ENCODE measurements at places on chromosomes 7 and 10.

DNA sequence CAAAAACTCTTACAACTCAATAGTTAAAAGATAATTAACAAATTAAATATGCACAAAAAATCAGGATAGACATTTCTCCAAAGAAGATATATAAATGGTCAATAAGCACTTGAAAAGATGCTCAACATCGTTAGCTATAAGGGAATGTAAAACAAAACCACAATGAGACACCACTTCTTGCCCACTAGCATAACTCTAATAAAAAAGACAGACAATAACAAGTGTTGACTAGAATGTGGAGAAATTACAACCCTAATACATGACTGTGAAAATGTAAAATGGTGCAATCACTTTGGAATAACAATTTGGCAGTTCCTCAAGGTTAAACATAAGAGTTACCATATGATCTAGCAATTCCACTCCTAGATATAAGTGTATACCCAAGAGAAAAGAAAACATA lies 74.3 kb upstream of the PCGF5 start:
- no peak for DNase-seq

- DNase-seq = no peak
Observed at GRCh38 chr7:84025332-84025927, 169.2 kb downstream of the SEMA3A start.

DNA sequence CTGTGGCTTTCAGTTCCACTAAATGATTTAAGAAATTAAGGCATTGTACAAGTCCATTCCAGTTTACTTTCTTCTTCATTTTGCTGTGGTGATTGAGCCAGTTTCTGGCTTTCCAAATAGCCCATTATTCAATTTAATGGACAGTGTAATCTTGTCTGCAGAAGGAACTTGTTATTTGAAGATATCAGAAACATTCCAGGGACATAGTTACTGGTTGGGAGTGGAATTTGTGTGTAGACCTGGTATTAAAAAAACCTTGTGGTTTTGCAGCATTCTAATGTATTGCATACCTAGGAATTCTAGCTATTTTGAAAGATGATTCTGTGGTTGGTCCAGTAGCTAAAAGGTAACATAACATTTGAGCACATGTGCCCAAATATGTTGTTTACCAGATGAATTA lies 72.2 kb downstream of the MCU start:
- no peak for DNase-seq

- no peak for DNase-seq
Observed at GRCh38 chr7:64853679-64854078, 49.4 kb upstream of the ZNF273 start.

GRCh38 chr7:14834456-14834855 lies 68.1 kb downstream of the DGKB start:
- DNase-seq = no peak

DNA sequence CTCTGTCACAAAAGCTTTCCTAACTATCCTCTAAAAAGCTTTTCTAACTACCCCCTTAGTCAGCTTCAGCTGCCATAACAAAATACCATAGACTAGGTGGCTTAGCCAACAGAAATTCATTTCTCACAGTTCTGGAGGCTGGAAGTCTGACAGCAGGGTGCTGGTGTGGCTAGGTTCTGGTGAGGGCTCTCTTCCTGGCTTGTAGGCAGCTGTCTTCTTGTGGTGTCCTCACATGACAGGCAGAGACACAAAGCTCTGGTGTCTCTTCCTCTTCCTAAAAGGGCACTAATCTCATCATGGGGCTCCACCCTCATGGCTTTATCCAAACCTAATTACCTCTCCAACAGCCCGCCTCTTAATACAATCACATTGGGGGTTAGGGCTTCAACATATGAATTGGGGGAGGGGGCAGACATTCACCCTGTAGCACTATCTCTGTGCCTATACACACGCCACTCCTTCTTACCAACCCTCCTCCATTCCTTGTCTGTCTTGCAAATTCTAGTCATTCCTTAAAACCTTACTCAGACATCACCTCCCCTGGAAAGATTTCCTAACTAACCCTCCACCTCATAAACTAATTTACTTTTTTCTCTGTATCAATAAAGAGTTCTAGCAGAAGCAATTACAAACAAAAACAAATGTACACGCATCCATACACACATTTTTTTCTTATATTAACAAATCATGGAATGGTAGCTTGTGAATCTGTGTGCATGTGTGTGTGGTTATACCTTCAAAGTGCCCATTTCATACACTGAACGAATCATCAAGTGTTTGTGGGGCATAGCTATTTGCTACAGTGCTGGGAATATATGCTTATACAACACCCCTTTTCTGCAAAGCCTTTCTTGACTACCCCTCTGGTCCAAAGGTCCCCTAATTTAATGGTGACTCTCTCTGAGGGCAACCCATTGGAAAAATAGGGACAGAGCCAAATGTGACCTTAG lies 26.4 kb downstream of the RHOBTB1 start:
- no peak for DNase-seq

GRCh38 chr7:3174515-3175284 lies 126.4 kb upstream of the SDK1 start:
- DNase-seq = no peak

DNA sequence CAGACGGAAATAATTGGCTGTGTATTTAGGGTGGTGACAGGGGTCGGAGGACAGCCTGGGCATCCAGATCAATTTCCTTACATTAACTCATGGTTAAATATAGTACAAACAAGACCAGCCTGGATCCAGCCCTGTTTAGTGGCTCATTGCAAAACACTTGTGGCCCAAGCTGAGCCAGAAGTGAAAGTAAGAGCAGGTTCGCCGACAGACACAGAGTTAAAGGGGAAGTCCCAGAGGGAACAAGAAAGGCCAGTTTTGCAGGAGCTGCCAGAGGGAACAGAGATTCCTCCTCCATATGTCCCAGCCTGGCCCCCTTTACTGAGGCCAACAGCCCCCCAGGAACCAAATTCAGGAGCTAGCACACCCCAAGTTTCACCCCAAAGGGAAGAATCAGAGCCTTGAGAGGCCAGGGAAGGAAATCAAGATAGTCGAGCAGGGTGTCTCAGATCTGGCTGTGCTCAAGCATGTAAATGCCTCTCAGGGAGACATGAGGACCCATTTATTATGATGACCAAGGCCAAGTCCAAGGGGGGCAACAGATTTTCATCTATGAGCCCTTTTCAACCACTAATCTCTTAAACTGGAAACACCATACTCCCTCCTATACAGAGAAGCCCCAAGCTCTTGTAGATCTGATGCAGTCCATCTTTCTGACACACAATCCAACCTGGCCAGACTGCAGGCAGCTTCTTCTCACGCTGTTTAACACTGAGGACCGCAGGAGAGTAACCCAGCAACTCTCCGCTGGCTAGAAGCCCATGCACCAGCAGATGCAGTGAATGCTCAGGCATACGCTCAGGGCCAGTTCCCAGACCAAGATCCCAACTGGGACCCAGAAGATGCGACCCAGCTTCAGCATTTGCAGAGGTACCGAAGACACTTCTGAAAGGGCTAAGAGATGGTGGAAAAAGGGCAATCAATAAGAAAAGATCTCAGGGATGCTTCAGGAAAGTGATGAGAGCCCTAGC lies 15.9 kb upstream of the ADCK2 start:
- DNase-seq = no peak

- DNase-seq = no peak
Observed at GRCh38 chr7:15686295-15686956, at the start of gene MEOX2. MEOX2 (minus strand) TSS chr7:15686683; CDS start chr7:15686402, 281 bp downstream.

- no peak for DNase-seq
Observed at GRCh38 chr10:12768156-12769100, 233.1 kb downstream of the CCDC3 start.

GRCh38 chr10:52239771-52240170 lies 74.3 kb upstream of the DKK1 start:
- DNase-seq = no peak

DNA sequence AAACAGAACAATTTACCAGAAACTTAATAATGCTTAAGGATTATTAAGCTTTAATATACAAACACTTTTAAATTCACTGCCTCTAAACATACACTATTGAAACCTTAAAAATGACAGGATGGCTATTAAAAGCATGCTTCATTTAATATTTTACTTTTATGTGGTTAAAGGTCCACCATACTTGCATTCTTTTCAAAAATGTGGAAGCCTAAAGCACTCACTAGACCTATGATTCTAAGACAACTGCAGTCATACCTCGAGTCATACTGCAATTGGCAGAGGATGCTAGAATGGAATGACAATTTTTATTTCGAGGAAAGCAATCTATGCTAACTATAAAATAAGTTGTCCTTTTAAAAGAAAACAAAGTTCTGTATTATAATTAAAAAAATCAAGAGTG lies 85.3 kb downstream of the PIP4K2A start:
- DNase-seq = no peak

- DNase-seq = no peak
Observed at GRCh38 chr7:154255324-154255723, 203.1 kb downstream of the DPP6 start.

GRCh38 chr7:28408960-28409715 lies 3.2 kb upstream of the CREB5 start:
- peak; percentile 54 for DNase-seq

- peak; percentile 64 for DNase-seq
Observed at GRCh38 chr7:131688738-131689661, 132.6 kb upstream of the PODXL start.

DNA sequence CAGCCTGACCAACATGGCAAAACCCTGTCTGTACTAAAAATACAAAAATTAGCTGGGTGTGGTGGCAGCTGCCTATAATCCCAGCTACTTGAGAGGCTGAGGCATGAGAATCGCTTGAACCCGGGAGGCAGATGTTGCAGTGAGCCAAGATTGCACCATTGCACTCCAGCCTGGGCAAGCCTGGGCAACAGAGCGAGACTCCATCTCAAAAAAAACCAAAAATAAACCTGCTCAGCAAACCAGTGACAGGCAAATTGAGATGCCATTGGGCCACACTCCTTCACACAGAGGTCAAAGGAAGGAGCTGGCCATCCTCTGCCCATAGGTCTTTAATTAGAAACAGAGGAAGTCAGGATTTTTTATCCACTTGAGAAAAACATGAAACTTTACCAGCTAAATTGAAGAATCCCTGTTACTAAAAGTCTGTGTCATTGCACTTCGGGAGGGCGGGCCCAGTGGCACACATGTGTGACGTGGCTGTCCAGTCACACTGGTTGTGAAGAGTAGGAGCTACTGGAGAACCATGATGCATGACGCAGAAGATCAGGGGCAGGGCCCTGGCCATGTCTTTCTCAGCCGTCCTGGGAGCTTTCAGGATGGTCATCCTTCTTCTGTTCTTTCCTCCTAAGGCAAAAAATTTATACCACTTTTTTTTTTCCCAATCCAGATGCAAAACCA lies 118.3 kb upstream of the ZNF438 start:
- no peak for DNase-seq

DNA sequence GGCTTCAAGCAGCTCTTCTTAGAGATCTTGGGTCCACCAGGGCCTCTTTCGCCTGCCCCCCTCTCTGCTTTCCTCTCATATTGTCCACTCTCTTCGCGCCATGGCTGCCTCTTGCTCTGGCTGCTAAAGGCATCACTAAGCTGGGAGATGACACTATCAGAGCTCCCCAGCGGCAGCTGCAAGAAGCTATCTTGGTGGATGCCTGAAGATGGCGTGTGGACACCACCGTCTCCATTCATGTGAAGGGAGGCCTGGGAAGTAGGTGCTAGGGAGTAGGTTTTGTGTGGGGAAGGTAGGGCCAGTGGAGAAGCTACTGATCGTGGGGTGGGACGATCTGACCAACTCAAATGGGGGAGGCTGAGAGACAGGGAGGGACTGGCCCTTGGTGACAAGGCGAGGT lies 45.9 kb upstream of the PDLIM1 start:
- DNase-seq = no peak

GRCh38 chr7:44666566-44666965 lies 60.1 kb downstream of the OGDH start:
- no peak for DNase-seq

DNA sequence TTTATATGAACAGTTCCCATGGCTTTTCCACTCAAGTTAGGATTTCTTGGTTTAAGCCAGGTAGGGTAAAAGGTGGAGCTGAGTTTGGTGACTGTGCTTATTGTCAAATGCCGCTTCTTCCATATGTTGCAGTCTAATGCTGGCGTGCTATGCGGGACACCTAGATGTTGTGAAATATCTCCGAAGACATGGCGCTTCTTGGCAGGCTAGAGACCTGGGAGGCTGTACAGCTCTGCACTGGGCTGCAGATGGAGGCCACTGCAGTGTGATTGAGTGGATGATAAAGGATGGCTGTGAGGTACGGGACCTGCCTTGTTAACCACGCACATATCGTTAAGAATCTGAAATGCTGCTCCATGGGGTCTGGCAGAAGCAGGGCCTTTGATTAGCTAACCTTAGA lies 108.4 kb downstream of the FANK1 start:
- DNase-seq = no peak

DNA sequence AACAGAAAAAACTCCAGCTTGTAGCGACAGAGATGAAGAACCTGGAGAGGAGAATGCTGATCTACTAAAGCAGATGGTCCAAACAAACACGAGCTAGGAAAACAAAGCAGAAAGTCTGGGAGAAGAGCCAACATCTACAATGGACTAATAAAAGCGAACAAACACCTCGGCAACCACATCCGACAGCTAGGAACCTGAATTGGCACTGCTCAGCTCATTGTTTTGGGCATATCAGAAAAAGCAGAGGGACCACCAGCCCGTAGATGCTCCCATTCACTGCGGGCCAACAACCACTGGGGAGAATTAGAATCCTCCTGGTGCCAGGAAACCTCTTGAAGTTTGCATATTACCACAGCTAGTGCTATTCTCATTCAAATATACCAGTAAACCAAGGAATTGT lies 204.7 kb downstream of the NXPH1 start:
- no peak for DNase-seq

- DNase-seq = no peak
Observed at GRCh38 chr7:158271646-158272045, 316.0 kb downstream of the PTPRN2 start.

DNA sequence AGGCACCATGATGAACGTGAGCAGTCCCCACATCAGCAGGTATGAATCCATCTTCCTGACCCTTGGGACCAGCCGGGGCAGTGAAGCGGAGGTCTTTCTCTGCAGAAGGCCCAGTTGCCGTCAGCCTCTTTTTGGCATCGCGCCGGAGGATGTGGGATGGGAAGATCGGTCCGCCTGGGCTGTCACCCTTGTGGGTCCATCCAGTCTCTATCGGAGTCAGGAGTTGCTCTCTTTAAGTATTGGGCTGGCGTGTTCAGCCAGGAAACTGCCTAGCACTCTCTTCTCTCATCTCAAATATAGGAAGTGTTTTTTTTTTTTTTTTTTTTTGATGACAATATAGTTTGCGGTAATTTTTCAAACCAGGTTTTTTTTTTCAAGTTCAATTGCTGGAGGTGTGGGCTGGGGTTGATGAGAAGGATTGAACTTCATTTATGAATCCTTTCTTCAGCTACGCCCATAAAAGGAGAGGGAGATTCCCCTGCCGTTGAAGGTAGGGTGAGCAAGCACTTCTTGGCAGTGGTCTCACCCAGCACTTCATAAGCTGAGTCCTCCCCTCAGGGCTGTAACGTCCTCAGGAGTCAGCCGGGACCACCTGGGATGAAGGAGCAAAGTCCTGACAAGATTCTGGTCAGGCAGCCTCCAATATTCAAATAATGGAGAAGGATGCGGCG lies at the start of gene IL2RA:
Gene IL2RA, minus strand, starts transcription at position 267 of the 671 bp plus-strand sequence. Its CDS starts 216 bp downstream, at position 51.
- peak; percentile 67 for DNase-seq
